Stimulated activated CD4-positive, alpha-beta T cell treated with anti-CD3 and anti-CD28 coated beads, Interleukin-15, amount 100 ng/mL, for 48 hours (primary cell): ENCODE measurements at places on chromosomes 2 and 18.

GRCh38 chr2:101704046-101704466, 6.5 kb downstream of the MAP4K4 start:
- no peak for DNase-seq

DNA sequence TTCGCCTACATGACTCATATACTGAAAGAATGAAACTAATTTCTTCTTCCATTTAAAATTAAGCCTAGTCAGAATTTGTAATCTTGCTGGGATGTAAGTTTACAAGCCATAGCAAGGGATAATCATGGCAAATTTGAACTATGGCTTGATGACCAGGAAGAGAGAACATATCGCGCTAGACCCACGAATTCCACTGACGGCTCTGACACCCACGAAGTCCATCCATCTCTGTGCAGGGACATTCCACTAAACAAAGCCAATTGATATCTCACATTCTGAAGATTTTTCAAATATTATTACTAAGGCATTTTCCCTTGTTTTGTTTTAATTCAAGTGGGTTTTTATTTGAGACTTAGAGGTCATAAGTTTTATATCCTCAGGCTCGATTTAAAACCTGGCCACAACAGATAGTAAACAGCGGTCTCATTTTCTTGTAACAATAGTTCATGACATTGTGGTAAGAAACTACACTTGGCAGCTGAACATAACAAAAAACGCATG, 113.0 kb downstream of the QPCT start:
- DNase-seq, result no peak

DNA sequence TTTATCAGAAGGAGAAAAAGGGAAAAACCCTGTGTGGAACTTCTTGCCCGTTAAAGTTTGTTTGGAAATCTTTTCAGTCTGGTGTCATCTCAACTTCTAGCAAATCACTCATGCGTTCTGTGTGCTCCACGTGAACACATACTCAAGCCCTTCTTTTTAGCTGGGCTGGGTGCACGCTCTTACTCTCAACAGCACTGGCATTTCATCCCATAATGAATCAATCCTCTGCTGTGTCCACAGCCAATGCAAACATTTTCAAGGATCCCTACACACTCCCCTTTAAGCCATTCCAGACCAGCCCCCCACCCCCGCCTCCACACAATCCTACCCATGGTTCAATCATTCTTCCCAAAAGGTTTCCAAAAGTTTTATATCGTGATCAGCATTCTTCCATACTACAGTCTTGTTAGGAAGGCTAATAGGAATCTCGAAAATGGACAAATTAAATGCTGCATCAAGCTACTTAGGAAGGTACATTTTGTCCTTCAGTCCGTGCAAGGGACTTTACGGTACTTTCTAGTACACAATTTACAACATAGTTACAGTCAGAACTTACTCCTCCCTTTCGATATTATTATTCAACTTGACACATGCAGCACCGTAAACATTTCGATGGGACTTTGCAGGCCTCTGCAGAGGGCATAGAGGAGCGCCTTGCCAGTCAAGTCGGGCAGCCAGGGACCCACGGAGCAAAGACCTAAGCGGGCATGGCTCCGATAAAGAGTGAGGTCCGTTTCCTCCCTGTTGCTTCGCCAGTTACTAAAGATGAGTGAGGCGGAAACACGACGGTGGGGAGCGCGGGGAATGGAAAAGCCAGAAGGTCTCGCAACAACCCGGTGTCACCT, 1.4 kb downstream of the PTGR3 start:
- DNase-seq, result no peak

- DNase-seq, result no peak
These were observed 82.5 kb downstream of the TCF7L1 start for GRCh38 chr2:85215448-85216401.

DNA sequence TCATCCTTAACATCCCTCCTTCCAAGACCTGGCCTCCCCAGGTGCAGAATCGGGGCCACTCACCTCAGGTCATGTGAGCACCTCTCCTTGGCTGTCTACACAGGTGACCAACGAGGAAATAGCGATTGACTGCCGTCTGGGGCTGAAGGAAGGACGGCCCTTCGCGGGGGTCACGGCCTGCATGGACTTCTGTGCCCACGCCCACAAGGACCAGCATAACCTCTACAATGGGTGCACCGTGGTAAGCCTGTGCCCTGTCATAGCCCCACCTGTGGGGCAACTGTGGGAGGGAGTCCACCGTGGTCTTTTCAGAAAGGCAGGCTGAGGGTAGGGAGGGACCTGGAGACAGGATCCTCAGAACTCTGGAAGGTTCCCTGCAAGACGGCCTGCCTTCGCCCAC, 54.3 kb downstream of the BOLA3 start:
- no peak for DNase-seq

DNA sequence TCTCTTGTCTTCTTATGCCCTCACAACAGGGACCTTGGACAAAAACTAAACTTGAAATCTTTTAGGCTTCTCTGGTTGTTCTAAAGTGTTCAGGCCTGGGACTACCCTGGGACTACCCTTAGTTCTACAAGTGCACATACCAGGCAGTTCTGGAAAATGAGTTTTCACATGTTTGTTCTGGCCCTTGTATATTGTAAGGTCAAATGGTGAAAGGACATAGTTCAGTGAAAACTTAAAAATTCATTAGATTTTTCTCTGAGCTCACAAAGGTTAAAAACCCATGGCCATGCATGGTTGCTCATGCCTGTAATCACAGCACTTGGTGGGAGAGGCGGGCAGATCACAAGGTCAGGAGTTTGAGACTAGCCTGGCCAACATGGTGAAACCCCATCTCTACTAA, 875.5 kb upstream of the FAM98A start:
- DNase-seq, result no peak

GRCh38 chr2:11154923-11155380, 315 bp upstream of the SLC66A3 start:
- DNase-seq, result peak; percentile 98

GRCh38 chr2:108199726-108200125, 40.0 kb upstream of the SULT1C3 start:
- DNase-seq, result no peak

GRCh38 chr2:227033471-227034148, 130.4 kb downstream of the COL4A4 start:
- DNase-seq, result no peak

DNA sequence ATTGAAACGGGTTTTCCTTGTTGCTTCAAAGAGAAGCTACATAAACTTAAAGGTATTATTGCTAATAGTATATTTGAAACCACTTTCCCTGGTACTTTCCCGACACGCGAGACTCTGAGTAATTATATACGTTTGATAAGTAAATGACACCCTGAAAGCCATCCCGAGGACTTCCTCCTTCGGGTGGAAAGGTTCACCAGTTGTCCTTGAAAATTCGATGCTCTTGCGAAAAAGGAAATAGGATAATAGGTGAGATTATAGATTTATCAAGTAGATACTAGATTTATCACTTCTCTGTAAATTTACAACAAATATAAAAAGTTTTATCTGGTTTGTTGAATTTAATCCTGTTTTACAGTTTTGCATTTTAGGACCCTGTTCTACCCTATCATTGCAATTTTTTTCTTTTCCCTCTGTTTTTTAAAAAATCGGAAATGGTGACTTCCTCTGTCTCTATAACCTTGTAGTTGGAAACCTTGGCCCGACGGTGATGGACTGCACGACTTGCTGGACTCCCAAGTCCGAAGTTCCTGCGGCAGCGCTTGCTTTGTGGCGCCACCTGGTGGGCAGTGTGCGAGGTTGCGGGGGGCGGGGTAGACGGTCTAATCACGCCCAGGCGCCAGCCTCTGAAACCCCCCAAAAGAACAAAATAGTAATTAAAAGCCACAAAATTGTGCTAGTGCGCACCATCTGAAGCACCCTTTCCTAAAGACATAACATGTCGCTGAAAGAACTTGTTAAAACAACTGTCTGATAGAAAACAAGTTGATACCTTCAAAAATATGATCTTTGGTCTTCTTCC, 972 bp upstream of the DLX2 start:
- peak; percentile 72 for DNase-seq

DNA sequence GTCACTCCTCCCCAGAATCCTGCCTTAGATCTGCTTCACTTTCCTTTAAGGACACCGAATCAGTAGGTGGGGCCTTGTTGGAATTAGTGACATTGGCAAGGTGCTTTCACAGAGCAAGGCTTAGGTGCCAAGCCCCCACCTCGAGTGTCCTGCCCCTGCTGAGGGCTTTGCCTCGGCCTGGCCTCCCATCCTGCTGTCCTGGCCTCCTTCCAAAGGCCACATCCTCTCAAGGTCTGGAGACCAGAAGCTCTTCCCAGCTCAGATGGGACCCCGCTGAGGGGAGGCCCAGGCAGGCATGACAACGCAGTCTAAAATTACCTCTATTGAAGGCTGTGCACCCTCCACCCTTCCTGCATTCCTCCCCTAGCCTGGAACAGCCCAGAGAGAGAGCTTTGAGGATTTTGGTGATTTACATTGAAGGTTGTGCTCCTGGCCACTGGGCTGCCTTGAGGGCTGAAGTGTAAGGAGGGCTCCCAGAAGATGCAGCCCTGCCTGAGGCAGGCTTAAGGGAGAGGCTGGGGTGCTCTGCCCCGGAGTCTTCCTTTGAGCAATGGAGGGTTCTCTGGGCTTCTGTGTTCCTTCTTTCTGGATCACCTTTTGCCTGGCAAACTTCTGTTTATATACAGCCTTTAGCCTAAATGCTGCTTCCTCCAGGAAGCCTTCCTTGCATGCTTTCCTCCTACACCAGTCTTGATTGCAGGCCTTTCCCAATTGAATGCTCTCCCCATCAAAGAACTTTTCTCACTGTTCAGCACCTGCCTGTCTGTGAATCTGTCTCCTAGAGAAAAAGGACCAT, 154.4 kb downstream of the DDX1 start:
- DNase-seq, result no peak

DNA sequence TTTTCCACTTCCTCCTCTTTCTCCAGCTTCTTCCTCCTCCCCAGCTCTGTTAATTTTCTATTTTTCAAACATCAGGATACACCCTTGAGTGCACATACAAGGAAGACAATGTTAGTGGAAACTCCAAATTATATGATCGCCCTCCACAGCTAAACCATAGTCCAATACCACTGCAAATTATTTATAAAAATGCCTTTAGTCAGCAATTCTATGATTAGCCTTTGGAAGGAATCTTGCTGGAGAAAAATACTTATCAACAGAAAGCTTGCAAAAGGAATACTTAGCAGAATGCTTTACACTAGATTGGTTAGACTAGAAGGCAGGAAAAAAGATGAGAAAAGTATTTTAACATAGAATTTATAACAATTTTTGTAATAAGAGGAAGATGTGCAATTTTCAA, 178.9 kb downstream of the FAM124B start:
- DNase-seq, result no peak

GRCh38 chr2:29225814-29226213, 110.6 kb downstream of the CLIP4 start:
- DNase-seq, result no peak

GRCh38 chr2:71894261-71894660, 253.4 kb downstream of the CYP26B1 start:
- no peak for DNase-seq

DNA sequence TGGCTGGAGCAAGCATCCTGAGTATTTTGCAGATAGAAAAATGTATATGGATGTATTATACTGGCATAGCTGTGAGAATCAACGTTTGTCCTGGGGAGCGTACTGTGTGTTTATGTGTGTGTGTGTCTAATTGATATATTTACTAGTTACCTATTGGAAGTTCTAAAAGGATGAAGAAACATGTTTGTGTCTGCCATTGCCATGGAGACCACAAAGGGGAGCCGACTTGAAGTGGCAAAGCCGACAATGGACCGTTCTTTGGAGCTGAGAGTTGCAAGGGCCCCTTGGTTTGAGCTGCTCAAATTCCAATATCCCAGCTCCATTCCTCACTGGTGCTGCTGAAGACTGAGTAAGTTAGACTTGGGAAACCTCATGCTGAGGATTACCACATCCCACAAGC, 14.3 kb upstream of the SLC25A52 start:
- DNase-seq, result no peak

- DNase-seq, result no peak
These were observed 65.8 kb downstream of the ANKRD62 start for GRCh38 chr18:12159446-12159845.

- DNase-seq, result no peak
These were observed 674 bp downstream of the PTPN4 start for GRCh38 chr2:119760237-119760955.

GRCh38 chr18:23772327-23773024, 83.2 kb downstream of the LAMA3 start:
- DNase-seq, result no peak

DNA sequence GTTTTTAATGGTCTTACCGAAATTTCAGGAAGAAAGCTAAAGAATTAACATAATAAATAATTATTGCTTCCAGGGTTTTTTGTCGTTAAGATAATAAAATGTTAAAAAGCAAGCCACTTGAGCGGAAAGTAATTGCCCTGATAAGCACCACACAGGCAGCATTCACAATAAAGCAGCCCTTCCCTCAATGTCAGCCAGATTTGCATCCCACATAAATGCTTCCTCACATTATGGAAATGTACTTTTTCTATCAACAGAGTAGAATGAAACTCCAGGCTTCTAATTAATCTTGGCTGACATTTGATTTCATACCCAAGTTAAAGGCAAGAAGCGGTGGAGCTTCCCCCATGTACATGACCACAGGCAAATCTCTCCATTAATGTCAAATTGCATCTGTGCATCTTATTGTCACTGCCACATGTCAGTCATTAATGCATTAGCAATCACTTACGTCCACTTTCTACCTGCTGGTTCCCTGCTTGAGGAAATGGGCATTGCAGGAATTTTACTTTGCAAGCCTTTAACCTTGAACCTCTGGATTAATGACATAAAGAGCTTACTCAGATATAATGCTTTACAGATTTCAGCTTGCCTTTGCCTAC, 26.2 kb downstream of the PTPRM start:
- no peak for DNase-seq

- peak; percentile 30 for DNase-seq
These were observed 123.1 kb upstream of the CAB39 start for GRCh38 chr2:230589497-230590015.

- DNase-seq, result peak; percentile 55
These were observed 16.2 kb upstream of the CXCR4 start for GRCh38 chr2:136134126-136134525.

GRCh38 chr2:231708773-231709635, 679 bp downstream of the PTMA start:
- peak; percentile 39 for DNase-seq

DNA sequence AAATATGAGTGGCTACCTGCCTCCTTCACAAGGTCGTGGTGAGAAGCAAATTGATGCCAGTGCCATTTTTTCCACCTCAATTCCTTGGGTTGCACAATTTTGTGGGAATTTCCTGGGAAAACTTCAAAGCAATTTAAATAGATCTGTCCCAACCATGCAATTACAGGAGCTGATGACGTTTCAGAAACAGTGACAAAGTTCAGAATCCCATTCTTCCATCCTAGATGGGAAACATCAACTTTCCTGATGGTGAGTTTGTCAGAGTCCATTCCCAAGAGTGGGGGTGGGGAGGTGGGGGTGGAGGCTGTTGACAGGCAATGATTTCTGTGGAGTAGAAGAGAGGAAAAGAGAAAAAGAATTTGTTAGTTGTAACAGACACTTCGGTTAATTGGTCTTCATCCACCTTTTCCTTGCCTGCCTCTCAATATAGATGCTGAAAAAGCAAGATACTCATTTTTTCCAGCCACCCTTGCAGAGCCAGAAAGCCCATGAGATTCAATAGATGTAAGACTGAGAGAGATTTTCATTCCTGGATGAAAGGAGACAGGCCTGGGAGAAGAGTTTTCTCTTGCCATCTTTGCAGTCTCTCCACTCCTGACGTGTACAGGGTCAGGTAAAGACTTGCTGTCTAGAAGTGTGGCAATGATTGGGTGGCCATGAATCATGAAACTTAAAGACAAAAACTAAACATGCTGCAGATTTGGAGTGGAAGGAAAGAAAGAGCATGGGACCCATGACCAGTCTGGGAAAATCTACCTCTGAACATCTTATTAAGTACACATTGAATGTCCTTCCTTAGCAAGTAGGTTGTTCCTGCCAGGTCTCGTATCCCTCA, 47.3 kb downstream of the SOCS6 start:
- DNase-seq, result no peak
